ENCODE measurements at places on chromosomes 6 and 20.

DNA sequence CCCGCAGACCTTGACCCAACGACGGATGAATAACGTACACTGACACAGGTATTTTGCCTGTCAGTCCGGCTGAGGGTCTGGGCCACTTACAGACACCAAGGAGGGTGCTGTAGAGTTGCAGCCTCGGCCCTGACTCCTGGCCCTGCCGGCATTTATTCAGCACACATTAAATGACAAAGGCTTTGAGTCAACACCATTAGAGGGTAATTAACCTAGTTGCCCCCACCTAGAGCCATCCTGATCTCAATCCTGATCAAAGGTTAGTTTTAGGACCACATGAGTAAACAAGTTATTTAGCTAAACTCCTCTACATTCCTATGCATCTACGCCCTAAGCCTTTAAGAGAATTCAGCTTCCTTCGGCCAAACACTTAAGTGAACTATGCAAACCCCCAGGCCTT is 11.9 kb upstream of the PM20D2 start:
- DNase-seq, result no peak

DNA sequence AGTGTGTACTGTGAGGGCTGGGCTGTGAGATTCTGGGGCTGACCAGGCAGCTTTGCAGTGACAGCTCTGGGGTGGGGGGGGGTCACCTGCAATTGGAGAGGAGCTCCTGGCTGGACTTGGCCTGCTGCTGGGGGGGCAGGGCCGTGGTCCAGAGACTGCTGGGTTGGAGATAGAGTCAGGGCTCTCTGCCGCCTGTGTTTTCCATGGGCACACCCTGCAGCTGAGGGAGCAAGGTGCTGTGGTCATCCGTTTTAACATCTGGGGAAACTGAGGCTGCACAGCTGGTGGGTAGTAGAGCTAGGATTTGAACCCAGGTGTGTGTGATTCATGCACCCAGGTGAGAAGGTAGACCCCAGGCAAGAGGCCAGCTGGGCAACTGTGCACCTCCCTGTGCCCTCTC is 7.3 kb downstream of the DLGAP4 start:
- peak; percentile 5 for DNase-seq

- no peak for DNase-seq
These were observed 109.0 kb upstream of the TRAF3IP2 start for GRCh38 chr6:111714416-111715270.

DNA sequence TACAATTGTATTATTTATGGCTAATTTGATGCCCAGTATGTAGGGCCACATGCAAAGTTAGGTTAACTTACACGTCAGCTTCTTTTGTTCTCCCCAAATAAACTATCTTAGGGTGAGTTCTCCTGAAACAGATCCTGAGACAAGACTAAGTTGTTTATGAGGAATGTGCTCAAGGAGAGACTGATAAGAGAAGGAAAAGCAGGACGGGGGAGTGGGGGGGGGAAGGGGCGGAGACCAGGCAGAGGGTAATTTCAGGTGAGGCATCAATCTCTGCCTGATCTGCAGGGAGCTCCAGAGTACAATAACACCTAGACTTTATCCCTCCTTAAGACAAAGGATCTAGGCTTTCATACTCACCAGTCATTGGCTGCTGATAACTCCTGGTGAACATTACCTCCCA is 220.6 kb upstream of the BTBD3 start:
- DNase-seq, result no peak

GRCh38 chr20:43926287-43927050 is 11.8 kb downstream of the TOX2 start:
- DNase-seq, result peak; percentile 27

GRCh38 chr6:16659466-16660156 is 101.6 kb downstream of the ATXN1 start:
- no peak for DNase-seq

DNA sequence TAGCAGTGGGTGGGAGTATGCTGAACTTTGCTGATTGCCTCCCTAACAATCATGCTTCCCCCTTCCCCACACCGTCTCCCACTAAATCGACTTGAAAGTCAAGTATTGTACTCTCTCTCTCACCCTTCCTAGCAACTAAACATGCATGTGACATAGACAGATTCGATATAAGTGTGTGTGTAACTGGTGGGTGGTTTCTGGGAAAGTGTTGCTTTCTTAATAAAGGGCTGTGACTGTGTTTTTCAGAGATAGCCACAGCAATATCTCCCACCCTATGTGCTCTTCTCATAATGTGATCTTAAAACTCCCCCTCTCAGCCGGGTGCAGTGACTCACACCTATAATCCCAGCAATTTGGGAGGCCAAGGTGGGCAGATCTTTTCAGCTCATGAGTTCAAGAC is 49.3 kb upstream of the E2F3 start:
- no peak for DNase-seq

DNA sequence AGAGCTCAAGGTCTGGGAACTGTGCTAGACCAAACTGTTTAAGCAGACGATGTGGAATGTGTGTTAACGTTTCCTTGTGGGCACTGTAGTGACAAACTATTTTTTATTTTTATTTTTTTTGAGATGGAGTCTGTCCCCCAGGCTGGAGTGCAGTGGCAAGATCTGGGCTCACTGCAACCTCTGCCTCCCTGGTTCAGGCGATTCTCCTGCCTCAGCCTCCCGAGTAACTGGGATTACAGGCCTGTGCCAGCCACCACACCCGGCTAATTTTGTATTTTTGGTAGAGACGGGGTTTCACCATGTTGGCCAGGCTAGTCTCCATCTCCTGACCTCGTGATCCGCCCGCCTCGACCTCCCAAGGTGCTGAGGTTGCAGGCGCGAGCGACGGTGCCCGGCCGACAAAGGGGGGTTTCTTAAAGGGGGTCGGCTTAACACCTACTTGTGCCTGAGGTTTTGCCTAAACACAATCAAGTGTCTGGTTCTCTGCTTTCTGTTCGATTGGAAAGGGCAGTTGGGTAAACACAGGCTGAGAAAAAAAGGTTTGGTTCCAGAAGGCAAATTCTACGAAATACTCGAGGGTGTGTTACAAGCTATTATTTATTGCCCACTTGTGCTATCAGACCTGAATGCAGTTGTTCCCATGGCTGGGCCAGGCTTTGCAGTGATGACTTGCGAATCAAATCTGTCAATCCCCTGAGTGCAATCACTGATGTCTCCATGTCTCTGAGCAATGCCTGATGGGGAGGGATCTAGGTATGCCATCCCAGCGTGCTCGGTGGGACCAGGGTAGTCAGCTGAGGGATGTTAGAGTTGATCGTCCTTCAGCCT is 1.3 kb downstream of the NOP56 start:
- no peak for DNase-seq

DNA sequence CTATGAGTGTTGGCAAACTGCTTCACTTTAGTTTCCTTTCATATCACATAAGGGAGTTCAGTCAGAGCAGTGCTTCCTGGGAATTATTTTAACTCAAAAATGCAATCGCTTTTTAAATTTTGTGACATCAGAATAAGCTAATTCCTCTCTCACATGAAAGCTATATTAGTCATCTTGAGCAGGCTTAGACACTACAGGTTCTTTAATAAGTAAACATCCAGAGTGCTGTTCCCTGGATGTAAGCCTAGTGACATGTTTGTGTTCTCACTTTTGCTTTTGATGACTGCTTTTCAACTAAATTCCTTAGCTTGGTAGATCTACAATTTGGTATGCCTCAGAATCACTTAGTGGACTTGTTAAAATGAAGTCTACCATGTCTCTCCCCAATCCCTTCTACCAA is 252.7 kb upstream of the POU3F2 start:
- DNase-seq, result no peak

- DNase-seq, result no peak
These were observed 74.1 kb upstream of the SALL4 start for GRCh38 chr20:51876313-51876940.

GRCh38 chr6:136676075-136676474 is 116.2 kb downstream of the MAP3K5 start:
- no peak for DNase-seq

GRCh38 chr20:12217382-12217781 is 299.7 kb downstream of the BTBD3 start:
- DNase-seq, result no peak

- no peak for DNase-seq
These were observed 58.0 kb upstream of the GATA5 start for GRCh38 chr20:62533591-62534495.

- no peak for DNase-seq
These were observed 98.1 kb downstream of the YTHDF1 start for GRCh38 chr20:63117661-63118302.

DNA sequence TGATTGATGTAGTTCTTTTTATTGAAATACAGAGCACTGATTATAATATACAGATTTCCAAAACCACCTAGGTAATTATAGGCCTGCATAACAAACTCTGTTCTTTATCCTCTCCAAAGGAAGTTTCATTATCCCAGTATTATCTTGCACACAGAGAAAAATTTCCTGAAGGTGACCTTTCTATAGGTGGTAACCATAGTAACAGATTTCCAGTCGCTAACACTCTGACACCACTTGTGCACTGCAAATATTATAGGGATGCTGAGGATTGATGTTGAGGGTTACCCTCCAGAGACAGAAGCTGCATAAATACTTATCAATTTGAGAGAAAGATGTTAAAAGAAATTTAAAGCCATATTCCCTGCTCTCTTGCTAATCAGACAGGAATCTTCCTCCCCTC is 274.5 kb upstream of the NRSN1 start:
- DNase-seq, result no peak

- no peak for DNase-seq
These were observed 7.6 kb downstream of the TFAP2C start for GRCh38 chr20:56636716-56637115.

GRCh38 chr6:39330057-39330456 is 7.6 kb upstream of the KCNK16 start:
- no peak for DNase-seq

GRCh38 chr6:107704347-107705013 is 119.6 kb downstream of the SCML4 start:
- no peak for DNase-seq

DNA sequence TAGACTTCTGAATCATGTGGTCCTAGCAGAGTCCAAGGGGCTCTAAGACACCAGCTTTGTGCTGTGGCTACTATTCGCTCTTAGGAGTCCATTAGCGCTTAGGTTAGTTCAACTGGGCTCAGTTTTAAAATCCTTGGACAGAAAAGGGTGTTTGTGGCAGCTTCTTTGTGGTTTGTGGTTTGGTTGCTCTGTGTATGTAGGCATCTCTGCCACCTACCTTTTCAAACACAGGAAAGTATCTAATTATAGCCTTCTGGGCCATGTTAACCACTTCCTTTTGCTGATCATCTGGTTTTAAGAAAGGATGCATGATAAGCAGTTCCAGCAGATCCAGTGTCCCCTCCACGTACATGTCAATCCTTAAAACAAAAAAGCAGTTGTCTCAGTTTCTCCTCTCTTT is 10.8 kb downstream of the GSTA4 start:
- DNase-seq, result no peak

GRCh38 chr20:57769756-57770155 is 59.9 kb upstream of the PMEPA1 start:
- DNase-seq, result no peak

GRCh38 chr6:137378090-137378369 is 116.2 kb downstream of the OLIG3 start:
- no peak for DNase-seq

DNA sequence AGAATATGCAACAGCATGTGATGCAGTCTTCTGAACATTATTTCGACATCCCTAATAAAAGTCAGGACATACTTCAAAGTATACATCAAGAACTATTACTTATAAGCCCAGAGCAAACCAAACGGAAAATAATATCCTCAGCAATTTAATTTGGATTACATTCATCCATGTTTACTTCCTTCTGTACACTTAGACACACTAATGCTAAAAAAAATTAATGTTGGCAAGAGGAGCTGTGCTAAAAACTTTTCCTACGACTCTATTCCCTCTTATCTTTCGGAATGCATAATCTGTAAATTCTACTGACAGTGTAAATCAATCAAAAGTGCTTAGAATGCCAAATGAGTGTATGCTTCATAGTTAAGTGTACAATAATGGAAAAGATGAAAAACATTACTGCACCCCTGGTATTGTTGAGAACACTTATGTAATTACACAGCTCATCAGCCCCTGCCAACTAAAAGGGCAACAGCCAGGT is 301.2 kb upstream of the HSF2 start:
- no peak for DNase-seq

DNA sequence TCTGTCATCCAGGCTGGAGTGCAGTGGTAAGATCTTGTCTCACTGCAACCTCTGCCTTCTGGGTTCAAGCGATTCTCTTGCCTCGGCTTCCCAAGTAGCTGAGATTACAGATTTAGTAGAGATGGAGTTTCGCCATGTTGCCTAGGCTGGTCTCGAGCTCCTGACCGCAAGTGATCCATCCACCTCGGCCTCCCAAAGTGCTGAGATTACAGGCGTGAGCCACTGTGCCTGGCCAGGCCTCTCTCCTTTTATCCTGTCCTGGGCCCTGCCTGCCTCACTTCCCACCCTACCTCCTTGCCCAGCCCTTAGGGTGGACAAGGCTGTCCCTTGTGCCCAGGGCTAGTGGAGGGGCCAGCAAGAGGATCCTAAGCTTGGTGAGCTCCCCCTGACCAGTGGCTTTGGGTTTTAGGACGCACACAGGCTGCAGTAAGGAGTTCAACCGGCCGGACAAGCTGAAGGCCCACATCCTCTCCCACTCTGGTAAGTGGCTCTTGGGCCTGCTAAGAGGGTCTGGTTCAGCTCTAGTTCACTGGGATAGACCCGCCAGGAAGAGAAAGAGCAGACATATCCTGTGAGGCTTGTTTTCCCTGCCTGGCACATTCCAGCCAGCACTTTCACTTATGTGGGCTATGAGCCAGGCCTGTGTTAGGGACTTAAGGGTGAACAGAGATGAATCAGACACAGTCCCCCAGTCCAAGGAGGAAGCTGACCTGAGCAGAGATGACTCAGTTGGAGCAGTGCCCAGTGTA is 21.9 kb upstream of the CHMP4B start:
- no peak for DNase-seq

DNA sequence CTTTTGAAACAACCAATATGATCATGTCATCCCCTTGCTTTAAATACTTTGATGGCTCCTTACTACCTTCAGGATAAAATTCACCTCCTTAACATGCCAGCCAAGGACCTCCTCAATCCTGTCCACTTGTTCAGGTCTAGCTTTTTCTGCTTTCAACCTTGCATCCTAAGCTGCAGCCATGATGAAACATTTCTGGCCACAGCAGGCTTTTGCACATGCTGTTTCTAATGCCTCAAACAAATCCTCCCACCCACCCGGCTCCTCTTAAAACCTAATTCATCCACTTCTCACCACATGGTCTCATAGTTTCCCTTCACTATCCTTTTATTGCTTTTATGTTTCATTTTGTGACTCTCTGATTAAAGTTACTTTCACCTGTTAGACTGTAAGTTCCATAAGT is 124.6 kb downstream of the MYB start:
- no peak for DNase-seq
